ENCODE measurements at places on chromosomes 5 and 9.

DNA sequence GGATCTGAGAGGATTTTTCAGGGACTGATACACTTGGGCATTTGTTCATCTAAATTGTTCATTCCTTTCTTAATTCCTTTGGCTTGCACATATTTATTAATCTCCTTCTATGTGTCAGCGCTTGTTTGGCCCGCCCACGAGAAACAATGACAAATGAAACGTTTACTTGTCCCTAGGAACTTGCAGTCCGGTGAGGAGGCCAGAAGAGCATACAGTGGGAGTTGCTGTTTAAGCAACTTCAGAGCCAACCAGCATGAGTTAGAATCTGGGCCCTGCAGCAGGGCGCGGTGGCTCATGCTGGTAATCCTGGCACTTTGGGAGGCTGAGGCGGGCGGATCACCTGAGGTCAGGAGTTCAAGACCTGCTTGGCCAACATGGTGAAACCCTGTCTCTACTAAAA, 18.8 kb downstream of the FBXL7 start:
- DNase-seq = no peak

DNA sequence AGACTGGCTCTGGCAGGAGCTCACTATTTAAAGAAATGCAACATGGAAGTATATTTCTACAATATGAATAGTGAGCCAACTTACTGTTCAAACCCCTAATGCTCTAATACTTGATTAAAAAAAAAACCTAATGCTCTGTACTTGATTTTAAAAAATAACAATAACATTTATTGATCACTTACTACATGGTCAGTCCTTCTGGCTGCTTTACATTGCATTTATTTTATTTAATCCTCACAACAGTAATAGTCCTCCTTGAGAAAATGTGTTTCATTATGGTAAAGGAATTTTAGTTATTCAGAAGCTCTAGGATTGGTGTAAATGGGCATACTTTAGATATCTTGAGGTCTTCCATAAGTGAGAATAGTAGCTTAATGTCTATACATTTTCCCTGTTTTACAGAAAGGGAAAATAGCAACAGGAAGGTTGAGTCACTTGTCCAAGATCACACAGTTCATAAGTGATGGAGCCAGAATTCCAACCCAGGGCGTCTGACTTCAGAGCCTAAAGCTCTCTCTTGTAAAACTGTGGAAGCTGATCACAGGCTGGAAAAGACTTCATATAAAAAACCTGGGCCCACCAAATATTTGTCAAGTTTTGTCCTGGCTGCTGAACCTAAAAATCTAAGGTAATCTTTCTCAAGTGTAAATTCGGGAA, 1.0 kb downstream of the STARD4 start:
- DNase-seq = no peak

DNA sequence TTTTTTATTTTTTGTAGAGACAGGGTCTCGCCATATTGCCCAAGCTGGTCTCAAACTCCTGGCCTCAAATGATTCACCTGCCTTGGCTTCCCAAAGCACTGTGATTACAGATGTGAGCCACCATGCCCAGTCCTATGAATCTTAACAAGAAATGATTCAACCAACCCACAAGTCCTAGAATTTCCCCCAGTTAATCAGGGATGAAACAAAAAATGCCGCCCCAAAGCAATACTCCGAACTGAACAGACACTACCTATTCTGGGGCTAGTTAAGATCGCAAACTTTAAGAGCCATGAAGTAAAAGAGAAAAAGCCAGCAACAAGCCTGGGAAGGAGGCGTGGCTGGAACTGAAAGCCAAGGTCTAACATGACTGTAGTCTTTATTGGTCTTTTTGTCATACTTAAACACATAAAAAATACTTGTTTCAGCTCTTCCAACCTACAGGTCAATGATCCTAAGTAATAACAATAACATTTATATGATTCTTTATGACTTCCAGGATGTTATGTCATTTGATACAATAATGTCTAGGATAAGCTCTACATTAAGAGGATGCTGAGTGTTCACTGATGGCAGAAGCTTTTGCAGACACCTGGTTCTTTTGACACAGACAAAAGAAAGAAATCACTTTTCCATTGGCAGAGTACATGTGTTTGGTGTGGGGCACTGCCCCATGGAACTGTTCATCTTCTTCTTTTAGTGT, 361.1 kb upstream of the TLE4 start:
- DNase-seq = no peak

DNA sequence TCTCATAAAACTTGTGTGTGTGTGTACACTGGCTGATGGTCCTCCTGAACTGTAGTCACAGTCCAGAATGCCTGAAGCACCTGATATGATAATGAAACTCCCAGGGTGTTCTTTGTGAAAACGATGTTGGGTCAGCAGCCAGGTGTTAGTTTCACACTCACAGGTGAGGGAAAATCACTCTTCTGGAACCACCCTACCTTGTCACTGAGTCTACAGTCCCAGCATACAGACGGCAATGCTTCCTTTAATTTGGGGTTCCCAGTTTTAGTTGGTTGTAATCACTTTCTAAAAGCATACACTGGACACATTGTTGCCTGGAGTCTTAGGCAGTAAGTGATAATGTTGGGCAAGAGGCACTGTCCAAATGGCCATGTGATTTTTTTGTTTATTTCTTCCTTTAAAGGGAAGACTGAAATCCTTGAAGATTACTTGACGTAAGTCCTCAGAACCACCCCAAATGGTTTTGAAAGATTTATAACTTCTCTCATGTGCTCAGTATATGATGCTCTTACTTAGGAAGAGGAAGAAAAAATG, 18.2 kb upstream of the MGAT1 start:
- no peak for DNase-seq

GRCh38 chr5:42842921-42843641, 31.4 kb upstream of the SELENOP start:
- DNase-seq = no peak

GRCh38 chr5:65191554-65192135, 290.1 kb downstream of the ADAMTS6 start:
- no peak for DNase-seq
